ENCODE measurements at places on chromosomes 1 and 21.

DNA sequence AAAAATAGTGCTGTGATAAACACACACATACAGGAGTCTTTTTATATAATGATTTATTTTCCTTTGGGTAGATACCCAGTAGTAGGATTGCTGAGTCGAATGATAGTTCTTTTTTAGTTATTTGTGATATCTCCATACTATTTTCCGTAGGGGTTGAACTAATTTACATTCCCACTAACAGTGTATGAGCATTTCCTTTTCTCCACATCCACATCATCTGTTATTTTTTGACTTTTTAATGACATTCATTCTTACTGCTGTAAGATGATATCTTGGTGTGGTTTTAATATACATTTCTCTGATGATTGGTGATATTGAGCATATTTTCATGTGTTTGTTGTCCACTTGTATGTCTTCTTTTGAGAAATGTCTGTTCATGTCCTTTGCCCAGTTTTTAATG, 78.3 kb downstream of the NIBAN1 start:
- DNase-seq = no peak

DNA sequence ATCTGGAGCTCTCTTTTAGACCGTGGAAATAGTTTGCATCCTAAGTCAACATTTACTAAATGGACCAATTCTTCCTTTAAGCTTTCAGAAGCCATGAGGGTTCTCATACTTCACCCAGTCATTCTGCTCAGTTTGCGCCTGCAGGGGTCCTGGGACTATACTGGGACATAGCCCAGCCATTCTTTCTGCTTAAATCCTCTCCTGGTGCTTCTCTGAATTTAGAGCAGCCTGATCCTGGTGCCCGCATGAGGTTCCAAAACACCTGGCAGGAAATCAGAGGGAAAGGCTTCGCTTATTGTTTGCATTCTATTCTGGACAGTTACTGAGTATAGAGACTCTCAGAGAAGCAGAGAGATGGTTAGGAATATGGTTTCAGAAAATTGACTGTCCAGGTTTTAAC, 27.0 kb downstream of the TNN start:
- DNase-seq = no peak

- DNase-seq = no peak
These were observed 90.7 kb downstream of the ST6GALNAC5 start for GRCh38 chr1:76957961-76958360.

- no peak for DNase-seq
These were observed 109.6 kb upstream of the APP start for GRCh38 chr21:26280148-26280547.

GRCh38 chr1:83978056-83978455, 20.9 kb downstream of the TTLL7 start:
- DNase-seq = peak; percentile 6

- DNase-seq = no peak
These were observed 185.5 kb downstream of the ZC3H11B start for GRCh38 chr1:219427403-219427802.

GRCh38 chr1:3908886-3909517, 8.9 kb upstream of the C1orf174 start:
- no peak for DNase-seq

DNA sequence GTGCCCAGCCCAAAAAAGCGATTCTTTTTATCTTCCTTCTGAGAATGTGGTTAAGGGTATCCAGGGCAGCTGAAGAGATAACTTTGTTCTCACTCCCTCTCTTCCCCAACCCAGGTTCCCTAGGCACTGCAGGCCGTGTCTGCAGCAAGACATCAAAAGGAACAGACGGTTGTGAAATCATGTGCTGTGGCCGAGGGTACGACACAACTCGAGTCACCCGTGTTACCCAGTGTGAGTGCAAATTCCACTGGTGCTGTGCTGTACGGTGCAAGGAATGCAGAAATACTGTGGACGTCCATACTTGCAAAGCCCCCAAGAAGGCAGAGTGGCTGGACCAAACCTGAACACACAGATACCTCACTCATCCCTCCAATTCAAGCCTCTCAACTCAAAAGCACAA, 11.4 kb downstream of the WNT2B start:
- no peak for DNase-seq

All from BE2C (cell line).